ENCODE measurements at places on chromosomes 12 and 14. TPM values are rescaled to one million over a fixed set of nuclear protein-coding genes. Genes with fewer than 3 reads are reported as not detected.
A peak's percentile ranks its signal among the peaks of the same experiment; 100 is the strongest.

DNA sequence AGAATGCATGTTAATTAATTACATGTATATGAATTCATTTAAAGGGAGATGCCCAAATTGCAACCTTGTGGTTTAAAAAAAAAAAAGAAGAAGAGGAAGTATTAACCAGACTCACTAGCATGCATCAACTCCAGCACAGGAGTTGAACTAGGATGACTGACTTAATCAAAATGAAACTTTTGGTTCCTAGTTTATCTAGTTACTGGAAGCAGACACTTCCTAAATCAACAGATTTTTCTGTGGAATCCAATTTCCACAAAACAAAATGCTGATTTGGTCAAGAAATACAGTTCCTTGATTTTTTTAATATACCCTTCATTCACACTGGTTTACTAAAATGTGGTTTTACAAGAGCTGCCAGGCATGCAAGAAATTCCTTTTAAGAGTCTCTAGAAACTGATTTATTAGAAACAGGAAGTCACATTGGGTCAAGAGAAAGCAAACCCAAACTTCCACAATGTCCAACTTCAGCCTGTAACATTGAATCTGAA is 41.6 kb downstream of the ITPR2 start:
- no peak for DNase-seq

DNA sequence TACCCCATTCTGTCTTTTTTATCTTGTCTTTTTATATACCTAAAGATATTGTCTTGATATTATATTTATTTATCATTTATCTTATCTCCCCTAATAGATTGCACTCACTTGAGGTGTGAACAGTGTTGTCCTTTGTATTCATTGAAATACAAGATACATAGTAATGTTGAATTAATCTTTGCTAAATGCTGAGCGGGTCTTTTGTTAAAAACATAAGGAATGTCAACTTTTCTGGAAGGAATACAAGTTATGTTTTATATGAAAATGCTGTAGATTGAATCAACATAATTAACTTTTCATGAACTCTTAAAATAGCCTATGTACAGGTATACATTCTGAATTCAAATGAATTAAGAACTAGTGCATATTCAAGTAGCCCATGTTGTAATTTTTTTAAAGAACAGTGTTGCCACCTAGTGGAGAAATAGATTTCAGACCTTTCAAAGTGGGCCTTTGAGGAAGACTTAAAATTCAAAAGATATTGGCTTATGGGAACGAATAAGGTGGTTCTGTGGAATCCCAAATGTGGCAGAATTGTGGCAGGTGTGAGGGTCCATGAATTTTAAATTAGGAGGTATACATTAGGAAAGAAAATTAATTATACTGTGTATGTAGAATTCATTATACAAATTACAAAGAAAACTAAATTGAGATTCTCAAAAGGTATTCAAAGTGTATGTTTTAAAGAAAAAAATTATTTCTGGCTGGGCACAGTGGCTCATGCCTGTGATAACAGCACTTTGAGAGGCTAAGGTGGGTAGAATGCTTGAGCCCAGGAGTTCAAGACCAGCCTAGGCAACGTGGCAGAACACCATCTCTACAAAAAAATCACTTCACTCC is 19.1 kb downstream of the BBOF1 start:
- peak; percentile 71 for DNase-seq

DNA sequence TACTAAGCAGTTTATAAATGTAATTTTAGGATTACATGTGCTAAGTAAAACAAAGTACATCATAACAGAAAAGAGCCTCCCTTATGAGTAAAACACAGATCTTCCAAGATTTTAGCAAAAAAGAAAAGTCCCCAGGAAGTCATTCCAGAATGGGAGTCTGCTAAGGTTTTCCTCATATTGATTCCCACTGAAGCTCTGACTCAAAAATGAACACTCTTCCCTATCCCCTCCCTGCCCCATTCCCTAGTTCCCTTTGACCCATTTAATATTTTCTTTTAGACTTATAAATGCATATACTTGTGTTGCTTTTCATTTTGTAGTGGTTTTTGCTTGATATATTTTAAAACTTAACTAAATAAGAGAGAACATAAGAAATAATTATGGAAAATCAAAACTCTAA is 40.1 kb downstream of the PTGER2 start:
- no peak for DNase-seq

MAP1LC3B2 gene
- not detected for total RNA-seq

TCL1B gene
- not detected for total RNA-seq

DNA sequence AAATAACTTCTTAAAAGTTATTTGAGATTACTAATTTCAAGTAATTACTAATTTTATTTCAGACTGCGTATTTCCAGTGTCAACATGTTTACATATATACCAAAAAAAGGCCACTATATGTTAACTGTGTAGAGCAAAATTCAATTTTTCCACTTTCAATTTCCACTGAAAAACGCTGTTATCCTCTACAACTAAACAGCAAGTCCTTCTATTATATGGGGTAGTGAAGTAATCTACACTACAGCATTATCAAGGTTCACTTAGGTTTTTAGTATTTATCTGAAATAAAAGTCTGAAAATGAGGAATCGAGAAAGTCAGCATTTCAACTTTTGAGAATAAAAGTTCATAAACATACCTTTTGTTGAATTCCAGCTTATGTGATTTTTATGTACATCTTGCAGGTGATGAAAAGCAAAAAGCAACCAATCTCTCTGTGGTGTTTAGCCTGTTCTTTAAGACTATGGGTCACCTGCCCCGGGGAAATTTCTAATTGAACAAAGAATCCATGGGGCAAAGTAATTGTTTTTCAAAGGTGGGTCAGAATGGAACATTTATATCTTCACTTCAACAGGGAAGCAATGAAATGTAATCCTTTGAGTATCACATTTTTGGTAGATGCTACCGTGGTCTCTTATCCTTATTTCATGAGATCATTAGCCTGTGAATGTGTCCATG is 3.3 kb downstream of the BTG1 start:
- no peak for DNase-seq

GRCh38 chr14:104601786-104602185 is 2.8 kb downstream of the TMEM179 start:
- DNase-seq, result peak; percentile 50

DNA sequence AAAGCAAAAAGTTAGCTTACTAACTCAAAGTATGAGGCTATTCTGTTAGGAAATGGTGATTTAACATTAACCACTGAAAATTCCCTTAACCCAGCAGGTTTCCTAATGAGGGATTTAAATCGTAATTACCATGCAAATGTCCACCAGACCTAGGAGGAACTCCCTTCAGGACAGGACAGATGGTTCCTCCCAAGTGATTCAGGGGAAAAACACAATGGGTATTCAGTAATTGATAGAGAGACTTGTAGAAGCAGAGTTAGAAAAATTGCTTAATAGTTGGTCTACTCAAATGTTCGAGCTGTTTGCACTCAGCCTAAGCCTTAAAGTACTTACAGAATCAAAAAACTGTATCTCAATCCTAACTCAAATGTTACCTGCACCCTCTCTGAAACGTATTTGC is 21.6 kb downstream of the RERGL start:
- no peak for DNase-seq

DNA sequence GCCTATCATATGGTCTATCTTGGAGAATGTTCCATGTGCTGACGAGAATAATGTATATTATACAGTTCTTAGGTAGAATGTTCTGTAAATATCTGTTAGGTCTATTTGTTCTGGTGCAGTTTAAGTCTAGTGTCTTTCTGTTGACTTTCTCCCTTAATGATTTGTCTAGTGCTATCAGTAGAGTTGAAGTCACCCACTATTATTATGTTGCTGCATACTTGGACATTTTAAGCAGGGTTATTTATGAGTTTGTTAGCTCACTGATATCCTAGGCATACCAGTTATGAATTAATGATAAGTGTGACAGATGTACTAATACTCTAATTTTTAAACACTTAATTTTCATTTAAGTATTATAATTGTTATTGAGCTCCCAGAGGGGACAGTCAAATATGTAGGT is 292.5 kb downstream of the AKAP6 start:
- no peak for DNase-seq

GRCh38 chr12:29792853-29793252 is 9.1 kb upstream of the TMTC1 start:
- DNase-seq, result no peak

DNA sequence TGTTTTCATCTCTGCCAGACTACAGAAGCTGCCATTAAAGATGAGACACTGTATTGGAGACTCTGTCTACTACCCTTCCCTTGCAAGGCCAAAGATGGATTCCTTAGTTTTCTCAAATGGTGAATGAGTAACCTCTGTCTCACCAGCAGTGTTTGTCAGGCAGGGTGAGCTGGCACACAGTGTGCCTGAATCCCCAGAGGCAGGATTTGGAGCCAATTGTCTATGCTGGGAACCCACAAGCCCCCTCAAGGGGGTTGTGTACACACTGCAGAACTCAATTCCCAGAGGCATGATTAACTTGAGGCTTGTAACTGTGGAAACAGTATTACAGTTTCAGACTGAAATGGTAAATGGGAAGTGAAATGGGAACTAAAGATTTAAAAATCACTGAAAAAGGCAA is 136.8 kb upstream of the PTPRB start:
- DNase-seq, result no peak

DNA sequence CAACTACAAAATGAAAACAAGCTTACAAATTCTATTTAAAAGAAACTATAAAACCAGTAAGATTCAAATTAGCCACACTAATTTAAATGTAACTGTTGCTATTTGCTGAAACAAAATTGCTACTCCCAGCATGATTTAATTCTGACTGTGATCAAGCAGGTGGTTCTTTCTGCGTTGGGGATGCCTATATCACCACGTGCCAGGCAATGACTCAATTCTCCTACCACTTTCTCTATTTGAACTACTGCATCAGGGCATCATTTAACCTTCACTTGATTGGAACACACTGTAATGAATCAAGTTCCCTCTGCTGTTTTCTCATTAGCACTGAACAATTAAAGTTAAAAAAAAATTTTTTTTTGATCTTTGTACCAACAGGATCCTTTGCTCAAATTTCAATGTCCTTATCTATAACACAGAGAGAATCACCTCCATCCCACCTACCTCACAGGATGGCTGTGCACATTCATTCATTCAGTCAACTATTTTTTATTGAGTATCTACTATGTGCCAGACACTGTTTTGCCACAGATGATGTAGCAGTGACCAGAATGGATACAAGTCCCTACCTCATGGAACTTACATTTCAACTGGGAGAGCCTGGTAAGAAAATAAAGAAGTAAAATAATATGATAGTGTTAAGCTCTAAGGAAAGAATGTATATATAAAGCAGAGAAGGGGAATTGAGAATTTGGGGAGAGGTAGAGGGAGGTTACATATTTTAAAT is 8.0 kb upstream of the ACTN1 start:
- DNase-seq, result no peak

GRCh38 chr12:7136676-7137075 is 6.5 kb downstream of the CLSTN3 start:
- peak; percentile 90 for DNase-seq

SOAT2 gene
- not detected for total RNA-seq

- no peak for DNase-seq
Observed at GRCh38 chr12:55818886-55819285, 1.0 kb downstream of the ORMDL2 start.

DNA sequence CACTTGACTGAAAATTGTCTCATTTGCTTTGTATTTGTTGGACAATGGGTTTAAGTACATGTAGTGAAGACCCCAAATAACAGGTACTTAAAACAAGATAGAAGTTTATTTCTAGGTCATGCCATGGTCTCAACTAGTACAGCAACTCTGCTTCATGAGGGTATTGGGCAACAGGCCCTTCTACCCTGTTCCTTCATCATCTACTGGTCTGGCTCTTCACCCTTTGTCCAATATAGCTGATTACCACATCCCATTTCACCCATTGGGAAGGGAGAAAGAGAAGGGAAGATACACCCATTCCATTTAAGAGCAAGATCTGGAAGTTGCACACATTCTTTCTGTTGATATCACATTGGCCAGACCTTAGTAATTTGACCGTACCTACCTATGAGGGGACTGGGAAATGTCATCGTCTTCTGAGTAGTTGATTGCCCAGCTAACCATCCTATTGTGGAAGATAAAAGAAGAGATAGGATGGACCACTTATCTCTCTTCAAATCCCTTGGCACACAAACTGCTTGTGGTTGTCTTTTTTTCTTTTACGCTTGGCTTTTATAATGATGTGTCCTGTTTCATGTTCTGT is 104.6 kb downstream of the DIP2B start:
- no peak for DNase-seq

- no peak for DNase-seq
Observed at GRCh38 chr14:60695327-60695726, 28.8 kb downstream of the SIX4 start.

KRT2 gene
- not detected for total RNA-seq

DNA sequence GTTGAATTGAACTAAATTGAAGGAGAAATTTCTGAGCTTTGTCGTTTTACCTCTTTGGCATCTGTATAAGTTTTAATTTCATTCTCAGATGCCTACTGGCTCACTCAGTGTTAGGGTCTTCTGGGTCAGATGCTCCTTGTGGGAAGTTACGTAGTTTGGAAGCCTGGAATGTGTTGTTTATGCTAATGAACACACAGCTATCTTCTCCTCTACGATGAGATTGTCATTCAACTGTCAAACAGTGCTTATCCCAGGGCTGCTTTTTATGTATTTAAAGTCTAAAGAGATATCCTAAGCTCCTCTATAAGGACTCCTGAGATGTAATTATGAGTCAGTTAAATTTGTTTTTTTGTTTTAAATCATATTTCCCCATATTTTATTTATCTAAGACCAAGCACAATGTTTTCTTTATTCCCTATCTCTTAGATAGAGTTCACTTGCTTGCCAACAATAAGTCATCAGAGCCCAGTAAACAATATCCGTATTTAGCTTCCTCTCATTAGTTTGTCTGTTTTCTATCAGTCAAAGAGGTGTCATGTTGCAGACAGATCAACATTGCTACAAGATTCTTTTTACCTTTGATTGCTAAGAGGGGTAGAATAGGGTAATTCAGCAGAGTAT is 368.0 kb upstream of the PDE3A start:
- no peak for DNase-seq

CRACR2A gene
- total RNA-seq, result not detected

DNA sequence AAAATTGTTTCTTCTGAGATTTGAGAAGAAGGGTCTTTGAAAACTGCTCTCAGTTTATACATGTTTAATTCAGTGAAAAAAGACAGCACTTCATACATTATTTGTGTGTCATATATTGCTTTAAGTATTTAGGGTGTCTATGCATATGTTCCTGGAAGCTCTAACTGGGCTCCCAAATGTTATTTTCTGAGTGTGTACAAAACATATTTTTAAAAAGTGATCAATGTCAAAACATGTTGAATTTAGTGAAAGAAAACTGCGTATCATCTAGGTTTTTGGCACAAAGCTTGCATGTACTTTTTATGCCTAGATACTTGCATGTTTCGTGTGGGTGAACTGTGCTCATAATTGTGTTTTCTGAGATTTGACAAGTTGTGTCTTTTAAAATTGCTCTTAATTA is 81.6 kb downstream of the ASCL4 start:
- DNase-seq, result no peak

- no peak for DNase-seq
Observed at GRCh38 chr12:92879698-92880322, 49.3 kb downstream of the EEA1 start.

DNA sequence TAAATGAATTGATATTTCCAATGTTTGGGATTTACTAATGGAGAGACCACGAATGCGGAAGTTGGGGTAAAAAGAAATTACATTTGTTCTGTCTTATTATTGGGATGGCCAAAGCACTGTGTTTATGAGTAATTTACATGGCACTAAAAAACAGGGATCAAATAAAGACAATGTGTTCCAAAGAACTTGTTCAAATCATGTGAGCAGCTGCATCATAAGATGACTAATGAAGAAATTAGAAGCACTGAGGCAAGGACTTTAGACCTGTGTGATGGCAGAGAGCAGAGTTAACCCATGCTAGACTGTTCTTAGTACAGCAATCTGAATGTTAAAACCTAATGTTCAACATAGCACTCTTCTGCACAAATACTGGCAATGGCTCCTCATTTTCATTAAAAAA is 34.3 kb upstream of the DCN start:
- DNase-seq, result no peak
